ENCODE measurements at places on chromosomes 6 and 20.

GRCh38 chr6:793261-793660 is 100.3 kb upstream of the EXOC2 start:
- DNase-seq = no peak

DNA sequence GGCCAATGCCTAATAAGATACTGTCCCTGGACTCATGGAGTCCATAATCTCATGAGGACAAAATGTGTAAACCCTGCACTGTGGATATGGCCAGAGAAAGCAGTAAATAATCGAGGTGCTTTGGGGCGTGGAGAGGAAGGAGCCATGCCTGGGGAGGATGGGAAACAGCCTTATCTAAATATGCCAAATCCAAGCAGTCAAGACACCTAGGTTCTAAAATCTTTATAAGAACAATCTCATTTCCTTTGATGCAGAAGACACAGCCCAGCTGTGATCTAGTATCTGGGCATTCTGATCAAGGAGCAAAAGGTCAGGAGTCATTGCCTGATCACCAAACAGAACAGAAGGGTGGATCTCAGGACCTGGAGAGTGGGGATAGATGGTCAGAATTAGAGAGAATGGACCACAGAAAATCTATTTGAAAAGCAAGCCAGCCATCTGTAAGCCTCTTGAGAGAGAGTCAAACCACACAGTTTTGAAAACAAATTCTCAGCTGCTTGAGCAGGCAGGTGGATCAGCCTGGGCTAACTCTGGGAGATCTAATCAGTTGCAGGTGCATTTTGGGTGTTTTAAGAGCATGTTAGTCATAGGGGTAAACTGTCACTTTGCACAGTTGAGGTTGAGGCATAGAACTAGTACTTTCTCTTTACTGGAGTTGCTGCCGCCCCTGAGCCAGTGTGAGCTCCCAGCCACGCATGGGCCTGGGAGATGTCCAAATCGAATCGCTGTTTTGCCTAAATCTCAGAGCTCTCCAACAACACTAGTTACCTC is 130.8 kb upstream of the TNFAIP3 start:
- DNase-seq = no peak

DNA sequence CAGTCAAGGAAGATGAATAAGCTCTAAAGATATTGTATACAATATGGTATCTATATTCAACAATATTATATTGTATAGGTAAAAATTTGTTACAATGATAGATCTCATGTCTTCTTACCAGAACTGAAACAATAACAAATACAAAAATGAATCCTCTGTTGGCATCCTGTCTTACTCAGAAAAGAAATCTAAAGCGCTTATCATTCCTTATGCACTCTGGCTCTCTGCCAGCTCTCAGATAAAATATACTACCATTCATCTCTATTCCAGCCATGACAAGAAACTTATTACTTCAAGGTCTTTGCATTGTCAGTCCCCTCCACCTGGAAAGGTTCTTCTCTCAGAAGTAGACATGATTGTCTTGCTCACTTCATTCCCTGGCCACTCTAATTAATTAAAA is 138.6 kb downstream of the THEMIS start:
- no peak for DNase-seq

- no peak for DNase-seq
Observed at GRCh38 chr20:21237956-21238799, 65.0 kb upstream of the XRN2 start.

DNA sequence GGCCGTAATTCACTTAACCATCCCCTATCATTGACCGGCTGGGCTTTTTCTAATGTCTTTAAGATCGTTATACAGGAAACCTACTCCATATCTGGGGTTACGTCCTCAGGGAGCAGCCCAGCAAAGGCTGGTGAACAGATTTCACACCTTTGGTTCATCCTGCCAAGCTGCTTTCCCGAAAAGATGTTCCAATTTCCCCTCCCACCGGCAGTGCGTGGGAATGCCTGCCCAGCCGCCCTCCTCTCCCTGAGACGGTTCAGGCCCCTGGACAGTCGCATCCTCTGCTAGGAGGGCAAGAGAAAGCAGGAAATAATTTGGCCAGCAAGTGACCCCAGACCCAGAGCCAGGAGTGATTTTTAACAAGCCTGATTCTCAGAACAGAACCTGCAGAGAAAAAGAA is 16.3 kb downstream of the SIRPA start:
- DNase-seq = no peak
